Aorta (tissue), 5 donors: ENCODE measurements at places on chromosomes 4 and X. TPM values are rescaled to one million over a fixed set of nuclear protein-coding genes. Genes with fewer than 3 reads are reported as not detected.

The FAM47A gene
- total RNA-seq = not detected

The BMPR1B gene
- 14.6 TPM for total RNA-seq

The SMPX gene
- 0.81 TPM for total RNA-seq

The H2BW2 gene
- total RNA-seq = not detected

The DMD gene
- 260 TPM for total RNA-seq

The AFP gene
- total RNA-seq = not detected

The PPEF1 gene
- total RNA-seq = not detected

- no peak for DNase-seq
Measured at GRCh38 chr4:54726907-54727306, 69.2 kb downstream of the KIT start.

- no peak for DNase-seq
Measured at GRCh38 chrX:9335251-9335650, 129.6 kb upstream of the TBL1X start.

GRCh38 chr4:71231129-71232055 is 107.4 kb upstream of the SLC4A4 start:
- peak; percentile 95 for DNase-seq

DNA sequence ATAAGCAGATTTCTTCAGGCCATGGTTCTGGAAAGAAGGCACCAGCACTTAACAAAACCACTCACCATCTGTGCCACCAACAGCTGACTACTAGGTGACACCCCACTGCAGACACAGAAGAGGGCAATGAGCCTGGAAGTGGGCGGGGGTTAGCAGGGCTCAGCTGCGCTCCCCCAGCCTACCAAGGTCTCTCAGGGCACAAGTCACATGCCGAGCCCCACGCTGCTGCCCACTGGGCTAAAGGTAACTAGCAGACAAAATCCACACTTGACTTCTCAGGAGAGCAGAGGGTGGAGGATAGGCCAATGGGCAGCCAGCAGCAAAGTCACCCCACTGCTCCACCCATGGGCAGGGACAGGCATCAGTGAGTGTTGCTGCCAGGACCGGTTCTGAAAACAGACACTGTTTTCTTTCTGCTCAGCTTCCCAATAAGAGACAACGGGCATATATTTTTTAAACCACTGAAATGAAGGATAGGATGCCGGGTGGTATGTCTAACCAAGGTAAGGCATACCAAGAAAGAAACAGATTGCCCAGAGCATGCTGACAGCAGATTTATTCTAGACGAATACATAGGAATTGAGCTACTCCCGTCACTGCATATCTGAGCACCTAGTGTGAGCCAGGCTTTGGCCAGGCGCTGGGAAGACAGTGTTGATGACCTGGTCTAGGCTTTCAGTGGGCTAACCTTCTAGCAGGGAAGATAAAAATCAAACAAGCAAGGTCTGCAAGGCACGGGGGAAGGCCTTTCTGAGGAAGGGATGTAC is 20.1 kb downstream of the ACSL1 start:
- DNase-seq = no peak
